PC-9 (cell line): ENCODE measurements at places on chromosomes 3 and 15. TPM values are rescaled to one million over a fixed set of nuclear protein-coding genes. Genes with fewer than 3 reads are reported as not detected.

The ACSBG1 gene
- total RNA-seq = 0.48 and 1.2 TPM in 2 replicates

GRCh38 chr3:72597756-72598195 is 250.5 kb downstream of the SHQ1 start:
- DNase-seq = no peak

The FGF7 gene
- not detected in 2 replicates for total RNA-seq

- peak; percentile 27 for DNase-seq
Measured at GRCh38 chr3:23183731-23184130, 19.4 kb upstream of the UBE2E2 start.

- no peak for DNase-seq
Measured at GRCh38 chr15:92343924-92344643, 49.6 kb upstream of the ST8SIA2 start.

The ARRDC4 gene
- 5.7 and 6.9 TPM in 2 replicates for total RNA-seq

GRCh38 chr15:86616771-86617170 is 537.1 kb downstream of the AGBL1 start:
- DNase-seq = no peak

GRCh38 chr15:96331945-96332636 is 1.6 kb downstream of the NR2F2 start:
- DNase-seq = no peak

DNA sequence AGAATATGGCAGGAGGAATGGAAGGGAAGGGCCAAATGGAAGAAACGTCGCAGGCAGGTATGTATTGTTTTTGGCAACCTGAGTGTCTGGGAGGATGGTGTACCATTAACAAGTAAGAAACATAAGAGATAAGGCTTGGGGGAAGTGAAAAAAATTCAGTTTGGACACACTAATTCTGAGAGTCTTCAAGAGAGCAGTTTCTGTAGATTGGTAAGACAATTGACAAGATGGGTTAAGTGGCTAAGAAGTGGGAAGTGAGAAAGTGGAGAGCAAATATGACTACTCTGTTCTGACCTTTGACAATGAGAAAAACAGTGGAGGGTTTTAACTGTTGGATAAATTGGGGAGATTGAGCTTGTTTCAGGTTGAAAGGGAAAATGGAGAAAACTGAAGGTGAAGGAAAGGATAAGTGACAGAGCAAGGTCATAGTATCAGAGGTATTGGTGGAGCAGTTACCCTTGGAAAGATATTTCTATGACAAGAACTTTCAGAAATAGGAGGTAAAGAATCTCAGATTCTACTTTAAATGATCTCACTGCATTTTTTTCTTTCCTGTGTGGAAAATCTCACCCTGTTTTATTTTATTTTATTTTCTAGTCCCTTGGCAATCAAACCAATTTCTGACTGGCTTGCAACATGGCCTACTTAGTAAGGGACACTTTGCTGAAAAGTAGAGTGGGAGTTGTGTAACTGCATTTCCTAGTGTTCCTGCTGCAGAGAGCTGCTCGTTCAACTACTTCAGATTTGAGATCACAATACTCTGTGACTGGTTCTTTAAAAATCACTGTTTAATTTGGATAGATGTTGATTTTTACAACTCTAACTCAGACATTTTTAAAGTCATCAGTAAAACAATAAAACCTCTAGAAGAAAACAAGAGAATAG is 23.1 kb upstream of the GABPB1 start:
- no peak for DNase-seq

DNA sequence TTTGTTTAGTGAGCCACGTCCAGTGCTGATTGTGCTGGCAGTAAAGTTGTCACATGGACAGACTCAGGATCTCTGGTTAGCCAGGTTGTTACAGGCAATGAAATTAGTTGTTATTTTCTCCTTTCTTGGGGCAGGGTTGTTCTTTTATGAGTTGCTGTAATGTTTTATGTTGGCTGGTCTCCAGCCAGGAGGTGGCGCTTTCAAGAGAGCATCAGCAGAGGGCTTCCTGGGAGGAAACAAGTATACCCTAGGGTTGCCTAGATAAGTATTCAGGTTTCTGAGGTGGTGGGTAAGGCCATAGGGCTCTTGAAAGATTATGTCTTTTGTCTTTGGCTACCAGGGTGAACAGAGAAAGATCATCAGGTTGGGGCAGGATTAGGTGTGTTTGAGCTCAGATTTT is 14.5 kb upstream of the CFAP20DC start:
- DNase-seq = no peak

DNA sequence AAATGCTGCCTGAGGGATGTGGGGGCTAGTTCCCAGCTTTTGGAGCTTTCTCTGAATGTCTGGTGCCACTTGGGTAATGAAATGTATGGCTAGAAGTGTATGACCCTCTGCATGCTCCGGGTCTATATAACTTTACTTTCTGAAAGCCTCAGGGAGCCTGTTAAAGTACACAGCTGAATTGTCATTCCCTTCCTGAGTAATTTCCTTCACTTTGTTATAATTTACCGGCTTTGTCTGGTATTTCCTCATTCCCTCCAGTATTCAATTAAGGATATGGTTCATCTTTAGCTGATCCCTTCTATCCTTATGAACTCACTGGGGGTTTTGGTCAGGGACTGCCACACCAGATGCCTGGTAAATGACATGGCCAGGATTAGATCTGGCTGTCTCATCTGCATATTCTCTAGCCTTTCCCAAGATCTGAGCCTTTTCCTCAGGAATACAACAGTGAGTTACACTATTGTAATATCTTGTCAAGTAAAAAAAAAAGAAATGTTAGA is 620.3 kb downstream of the ZPLD1 start:
- no peak for DNase-seq

The EPHA3 gene
- not detected in 2 replicates for total RNA-seq

- no peak for DNase-seq
Measured at GRCh38 chr3:48504051-48504946, at the start of gene SHISA5. Gene SHISA5, minus strand, starts transcription at chr3:48504174. Its CDS starts 80 bp downstream, at chr3:48504094.
